ENCODE measurements at places on chromosomes 4 and X.

DNA sequence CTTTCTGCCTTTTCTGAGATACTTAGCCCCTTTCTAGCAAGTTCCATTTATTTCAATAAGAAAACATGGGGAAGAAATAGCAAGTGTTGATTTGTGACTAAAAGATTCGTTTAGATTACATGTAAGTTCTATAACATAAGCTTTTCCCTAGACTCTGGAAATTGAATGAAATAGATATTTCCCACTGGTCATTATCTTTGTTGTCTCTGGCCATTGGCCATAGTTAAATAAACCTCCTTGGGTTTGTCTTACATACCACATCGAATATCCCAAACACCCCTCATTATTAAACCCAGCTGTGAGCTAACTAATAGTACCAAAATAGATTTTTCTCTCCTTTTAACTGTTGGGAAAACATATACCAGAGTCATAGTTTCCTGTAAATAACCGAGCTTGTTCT, 534.8 kb downstream of the IQCM start:
- DNase-seq, result no peak

DNA sequence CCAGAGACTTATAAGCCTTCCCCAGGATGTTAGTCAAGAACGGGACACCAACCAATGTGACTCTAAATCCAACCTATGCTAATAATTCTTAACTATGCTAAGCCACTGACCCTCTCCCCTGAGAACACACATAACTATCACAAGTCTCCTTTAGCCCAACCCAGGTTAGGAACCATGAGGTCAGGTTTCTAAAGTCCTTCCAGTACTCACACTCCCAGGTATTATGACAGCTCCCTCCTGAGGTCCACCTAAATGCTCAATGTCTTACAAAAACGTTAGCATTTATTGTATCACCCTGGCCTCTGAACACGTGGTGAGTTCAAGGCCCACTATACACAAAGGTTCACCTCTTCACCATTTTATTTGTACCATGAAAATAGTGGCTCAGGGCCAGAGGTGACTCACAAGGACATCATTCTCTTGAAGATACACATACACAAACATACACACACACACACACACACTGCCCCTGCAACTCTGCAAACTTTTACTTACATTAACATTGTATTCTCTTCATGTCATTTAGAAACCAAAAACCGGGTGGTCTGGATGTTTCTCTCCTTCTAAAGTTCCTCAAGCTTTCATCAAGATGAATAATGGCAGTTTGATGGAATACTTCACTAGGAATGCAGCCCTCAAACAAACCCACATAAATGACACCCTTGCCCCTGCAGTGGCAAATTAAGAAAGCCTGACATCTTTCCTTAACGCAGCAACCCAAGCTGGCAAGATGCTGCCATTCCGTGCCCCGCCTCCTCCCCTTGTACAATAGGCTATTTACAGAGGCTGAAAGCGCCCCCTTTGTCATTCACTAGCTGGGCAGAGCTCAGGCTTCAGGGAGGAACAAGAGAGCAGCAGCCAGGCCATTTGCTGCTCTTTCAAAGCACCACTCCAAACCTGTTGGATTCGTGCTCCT, 17.7 kb downstream of the ACSL1 start:
- DNase-seq, result no peak

- DNase-seq, result no peak
Observed at GRCh38 chr4:183399126-183399522, 45.3 kb upstream of the CDKN2AIP start.

GRCh38 chrX:133908223-133908955, 77.0 kb downstream of the GPC3 start:
- DNase-seq, result no peak

GRCh38 chr4:13299343-13299742, 184.8 kb downstream of the RAB28 start:
- no peak for DNase-seq

DNA sequence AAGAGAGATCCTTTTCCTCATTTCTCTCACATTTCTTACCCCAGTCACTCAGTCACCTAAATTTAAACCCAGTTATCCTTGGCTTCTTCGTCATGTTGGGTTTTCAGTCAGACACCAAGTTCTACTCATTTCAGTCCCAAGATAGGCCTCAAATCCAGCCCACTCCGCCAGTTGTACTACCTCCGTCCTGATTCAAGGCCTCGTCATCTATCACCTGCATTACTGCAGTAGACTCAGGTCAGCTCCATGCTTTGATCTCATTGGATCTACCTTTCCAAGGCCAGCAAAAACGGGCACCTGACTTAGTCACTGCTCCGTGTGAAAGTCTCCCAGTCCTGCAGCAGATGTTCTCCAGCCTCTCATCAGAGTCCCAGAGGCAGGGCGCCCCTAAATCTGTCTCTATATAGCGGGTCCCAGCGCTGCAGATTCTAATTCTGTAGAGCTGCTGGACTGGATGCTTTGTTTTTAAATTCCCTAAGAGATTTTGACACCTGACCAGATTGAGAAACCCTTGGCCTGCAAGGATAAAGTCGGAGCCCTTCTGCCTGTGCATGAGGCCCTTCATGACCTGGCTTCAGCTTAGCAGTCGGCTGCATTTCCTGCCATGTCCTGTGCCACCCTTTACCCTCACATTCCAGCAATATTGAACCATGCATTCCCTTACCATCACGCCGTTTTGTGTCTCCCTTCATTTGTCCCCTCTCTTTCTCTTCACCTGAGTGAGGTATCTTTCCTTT, 53.7 kb downstream of the ZFX start:
- DNase-seq, result no peak

DNA sequence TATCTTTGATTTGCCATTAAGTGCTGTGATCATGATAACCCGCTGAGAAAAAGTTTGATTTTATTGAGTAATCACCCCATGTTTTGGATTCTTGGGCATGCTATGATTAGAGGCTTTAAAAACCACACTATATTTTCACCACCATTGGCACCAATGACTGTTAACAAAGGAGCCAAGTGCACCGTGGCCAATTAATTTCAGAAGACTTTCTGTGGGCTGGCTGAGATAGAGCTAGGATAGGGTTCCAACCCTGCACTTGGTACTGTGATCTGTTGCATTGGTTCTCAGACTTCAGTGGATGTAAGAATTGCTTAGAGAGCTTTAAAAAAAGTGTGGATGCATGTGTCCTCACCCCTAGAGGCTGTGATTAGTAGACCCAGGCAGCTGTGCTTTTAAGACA, 32.4 kb downstream of the OCRL start:
- no peak for DNase-seq

DNA sequence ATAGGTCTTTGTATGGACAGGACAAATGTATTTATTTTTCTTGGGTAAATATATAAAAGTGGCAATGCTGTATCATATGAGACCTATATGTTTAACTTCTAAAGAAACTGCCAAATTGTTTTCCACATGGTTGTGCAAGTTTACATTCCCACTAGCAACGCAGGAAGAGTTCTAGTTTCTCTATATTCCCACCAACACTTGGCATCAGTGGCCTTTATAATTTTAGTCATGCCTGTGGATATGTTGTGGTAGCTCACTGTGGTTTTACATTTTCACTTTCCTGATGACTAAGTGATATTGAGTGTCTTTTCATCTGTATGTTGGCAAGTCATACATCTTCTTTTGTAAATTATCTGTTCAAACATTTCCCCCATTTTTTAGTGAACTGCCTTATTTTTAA, 126.0 kb downstream of the EMCN start:
- no peak for DNase-seq

Data from activated CD4-positive, alpha-beta memory T cell treated with anti-CD3 and anti-CD28 coated beads, Interleukin-2, amount 10 ng/mL, durations not matched to agents 7 days and 5 days (primary cell).